Activated CD8-positive, alpha-beta T cell treated with anti-CD3 and anti-CD28 coated beads, Interleukin-2, amount 10 ng/mL, durations not matched to agents 7 days and 5 days (primary cell): ENCODE measurements at places on chromosomes 12 and 14.

- DNase-seq: no peak
- H3K27ac ChIP-seq: no peak overlapping the region
- H3K4me1 ChIP-seq: peaks cover 5% of the 10 kb centered on the region
Observed at GRCh38 chr12:55852740-55853139, 10.0 kb upstream of the MMP19 start.

GRCh38 chr14:66514213-66514612, 6.3 kb downstream of the GPHN start:
- no peak for DNase-seq
- H3K27me3 ChIP-seq: peaks cover 20% of the 10 kb centered on the region
- H3K4me3 ChIP-seq: no peak overlapping the region

DNA sequence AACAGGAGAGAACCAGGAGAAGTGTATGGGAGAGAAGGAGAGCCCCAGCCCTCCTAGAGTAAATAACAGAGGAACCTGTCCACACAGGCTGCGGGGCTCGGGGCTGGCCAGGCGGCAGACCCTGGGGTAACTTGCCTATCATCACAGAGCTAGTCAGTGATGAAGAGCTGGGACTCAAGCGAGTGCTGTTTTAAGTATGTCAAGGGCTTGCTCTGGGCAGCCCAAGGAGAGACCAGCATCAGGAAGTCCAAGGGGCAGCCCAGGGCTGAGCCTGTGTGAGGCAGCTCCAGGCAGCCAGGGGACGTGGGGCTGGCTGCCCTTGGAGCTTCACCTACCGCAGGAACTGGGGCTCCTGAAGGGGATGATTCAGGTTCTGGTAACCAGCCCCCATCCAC, 10.0 kb downstream of the VWF start:
- H3K4me3 ChIP-seq: no peak overlapping the region
- H3K27ac ChIP-seq: no peak overlapping the region
- no peaks in the 10 kb centered on the region for H3K36me3 ChIP-seq

DNA sequence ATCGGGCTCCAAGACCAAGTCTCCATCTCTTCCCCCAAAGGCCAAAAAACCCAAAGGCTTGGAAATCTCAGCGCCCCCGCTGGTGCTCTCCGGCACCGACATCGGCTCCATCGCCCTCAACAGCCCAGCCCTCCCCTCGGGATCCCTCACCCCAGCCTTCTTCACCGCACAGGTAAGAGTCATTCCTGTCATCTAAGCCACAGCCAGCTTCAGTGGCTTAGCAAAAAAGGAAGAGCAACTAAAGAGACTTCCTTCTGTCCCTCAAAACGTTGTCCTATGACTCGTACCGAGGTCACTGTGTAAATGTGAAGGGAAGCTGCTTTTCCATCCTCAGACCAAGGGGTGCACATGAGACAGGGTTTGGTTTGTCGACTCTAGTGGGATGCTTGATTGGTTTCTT, 53.4 kb downstream of the ELK3 start:
- H3K27me3 ChIP-seq: no peaks in the 10 kb centered on the region
- H3K36me3 ChIP-seq: peaks cover 53% of the 10 kb centered on the region
- H3K27ac ChIP-seq: no peak overlapping the region

DNA sequence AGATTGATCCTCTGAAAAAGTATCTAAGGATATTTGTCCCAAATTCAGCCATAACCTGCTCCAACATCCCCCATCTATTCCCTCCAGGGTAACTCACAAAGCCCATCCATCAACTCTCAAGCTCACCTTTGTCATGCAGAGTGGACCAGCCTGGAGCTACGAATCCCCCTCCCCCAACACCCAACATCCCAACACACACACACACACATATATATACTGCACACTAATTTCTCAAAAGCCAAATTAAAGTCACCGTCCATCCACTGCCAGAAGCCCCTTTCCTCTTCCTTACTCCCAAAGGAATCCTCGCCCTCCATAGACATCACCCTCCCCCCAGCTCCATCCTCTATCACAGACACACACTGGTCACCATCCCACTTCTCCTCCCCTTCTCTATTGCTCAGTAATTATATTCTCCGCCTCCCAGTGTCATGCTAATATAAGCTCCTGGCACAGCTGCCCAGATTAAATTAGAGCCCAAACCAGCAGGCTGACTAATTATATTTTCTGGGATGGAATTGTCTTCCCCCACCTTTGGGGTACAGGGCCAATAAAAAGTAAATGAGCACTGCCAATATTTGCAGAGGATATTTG, 13.5 kb upstream of the TESPA1 start:
- H3K4me3 ChIP-seq: no peak overlapping the region
- peaks cover 5% of the 10 kb centered on the region for H3K4me1 ChIP-seq
- no peak for DNase-seq
- no peaks in the 10 kb centered on the region for H3K27me3 ChIP-seq

DNA sequence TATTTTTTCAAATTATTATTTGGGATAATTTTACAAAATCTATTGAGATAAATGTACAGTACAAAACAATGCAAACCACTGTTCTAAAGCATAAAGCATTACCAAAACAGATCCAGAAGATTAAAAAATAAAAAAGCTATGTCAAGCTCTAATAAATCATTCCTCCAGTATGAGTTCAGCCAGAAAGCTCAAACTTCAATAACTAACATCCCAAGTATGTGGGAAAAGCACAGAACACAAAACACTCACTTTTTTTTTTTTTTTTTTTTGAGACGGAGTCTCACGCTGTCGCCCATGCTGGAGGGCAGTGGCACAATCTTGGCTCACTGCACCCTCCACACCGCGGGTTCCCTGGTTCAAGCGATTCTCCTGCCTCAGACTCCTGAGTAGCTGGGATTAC, 11.3 kb downstream of the SAV1 start:
- H3K27ac ChIP-seq: no peak overlapping the region
- no peaks in the 10 kb centered on the region for H3K27me3 ChIP-seq
- no peak for DNase-seq

- no peaks in the 10 kb centered on the region for H3K27me3 ChIP-seq
- DNase-seq: no peak
- peaks cover 4% of the 10 kb centered on the region for H3K4me1 ChIP-seq
- H3K36me3 ChIP-seq: peaks cover 45% of the 10 kb centered on the region
- H3K4me3 ChIP-seq: no peak overlapping the region
Observed at GRCh38 chr12:116719731-116720528, 17.9 kb downstream of the SPRING1 start.

GRCh38 chr12:9163392-9163791, 44.8 kb downstream of the PZP start:
- no peak for DNase-seq
- H3K36me3 ChIP-seq: no peaks in the 10 kb centered on the region
- no peak overlapping the region for H3K27ac ChIP-seq

DNA sequence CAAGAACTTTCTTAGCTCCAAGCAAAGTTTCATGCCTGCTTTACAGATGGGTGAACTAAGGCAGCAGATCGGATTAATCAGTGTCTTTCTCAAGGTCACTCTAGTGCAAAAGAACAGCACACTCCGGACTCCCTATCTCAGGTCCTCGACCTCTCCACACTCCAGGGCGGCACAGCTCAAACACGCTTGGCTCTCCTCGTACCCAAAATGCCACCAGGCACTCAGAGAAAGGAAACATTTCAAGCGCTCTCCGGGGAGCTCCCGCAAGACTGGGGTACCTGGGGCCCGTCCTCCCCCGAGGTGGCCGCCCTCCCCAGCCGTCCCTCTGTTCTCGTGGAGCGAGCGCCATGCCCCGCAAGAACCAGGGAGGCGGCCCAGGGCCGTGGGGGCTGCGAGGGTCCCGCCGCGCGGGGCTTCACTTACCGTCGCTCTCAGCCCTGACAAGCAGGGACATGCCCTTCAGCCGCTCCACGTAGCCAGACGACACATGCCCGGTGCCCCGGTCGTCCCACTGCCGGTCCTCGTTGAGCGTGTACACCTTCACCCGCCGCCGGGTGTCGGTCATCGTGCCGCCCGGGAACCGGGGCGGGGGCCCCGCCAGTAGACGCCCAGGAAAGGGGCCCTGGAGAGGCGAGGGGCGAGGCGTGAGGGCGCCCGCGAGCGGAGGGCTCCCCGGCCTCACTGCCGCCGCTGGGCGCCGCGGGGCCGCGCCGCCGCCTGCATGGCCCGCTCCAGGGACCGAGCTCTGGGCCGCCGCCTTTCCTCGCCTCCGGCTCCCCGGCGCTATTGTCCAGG, 830 bp downstream of the PPP4R3A start:
- peak overlapping the region; percentile 100 for H3K27ac ChIP-seq
- H3K4me1 ChIP-seq: peaks cover 30% of the 10 kb centered on the region
- H3K4me3 ChIP-seq: peak overlapping the region; percentile 100
- DNase-seq: peak; percentile 46
- peaks cover 3% of the 10 kb centered on the region for H3K27me3 ChIP-seq

DNA sequence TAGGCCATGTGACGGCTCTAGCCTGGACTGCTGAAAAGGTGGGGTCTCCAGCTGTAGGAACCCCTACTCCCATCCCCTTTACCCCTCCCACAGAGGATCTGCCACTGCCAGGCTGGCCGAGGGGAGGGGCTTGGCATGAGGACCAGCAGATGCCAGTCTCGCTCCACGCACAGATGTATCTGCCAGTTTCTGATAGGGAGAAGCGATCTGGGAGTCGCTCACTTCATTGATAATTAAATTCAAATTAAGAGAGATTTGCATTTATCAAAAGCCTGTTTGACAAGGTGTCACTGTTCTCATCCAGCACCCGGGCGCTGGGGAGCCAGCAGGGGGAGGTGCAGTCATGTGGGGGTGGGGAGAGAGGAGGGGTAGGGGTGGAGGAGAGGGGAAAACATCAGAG, 217.6 kb upstream of the MYL2 start:
- DNase-seq: no peak
- no peak overlapping the region for H3K4me3 ChIP-seq
- no peaks in the 10 kb centered on the region for H3K4me1 ChIP-seq
- no peak overlapping the region for H3K27ac ChIP-seq
- peaks cover 5% of the 10 kb centered on the region for H3K27me3 ChIP-seq

- H3K27ac ChIP-seq: no peak overlapping the region
- DNase-seq: no peak
- H3K4me3 ChIP-seq: no peak overlapping the region
- H3K4me1 ChIP-seq: no peaks in the 10 kb centered on the region
- H3K27me3 ChIP-seq: peaks cover 30% of the 10 kb centered on the region
- no peaks in the 10 kb centered on the region for H3K36me3 ChIP-seq
Observed at GRCh38 chr14:54503486-54503885, 6.2 kb upstream of the CGRRF1 start.

DNA sequence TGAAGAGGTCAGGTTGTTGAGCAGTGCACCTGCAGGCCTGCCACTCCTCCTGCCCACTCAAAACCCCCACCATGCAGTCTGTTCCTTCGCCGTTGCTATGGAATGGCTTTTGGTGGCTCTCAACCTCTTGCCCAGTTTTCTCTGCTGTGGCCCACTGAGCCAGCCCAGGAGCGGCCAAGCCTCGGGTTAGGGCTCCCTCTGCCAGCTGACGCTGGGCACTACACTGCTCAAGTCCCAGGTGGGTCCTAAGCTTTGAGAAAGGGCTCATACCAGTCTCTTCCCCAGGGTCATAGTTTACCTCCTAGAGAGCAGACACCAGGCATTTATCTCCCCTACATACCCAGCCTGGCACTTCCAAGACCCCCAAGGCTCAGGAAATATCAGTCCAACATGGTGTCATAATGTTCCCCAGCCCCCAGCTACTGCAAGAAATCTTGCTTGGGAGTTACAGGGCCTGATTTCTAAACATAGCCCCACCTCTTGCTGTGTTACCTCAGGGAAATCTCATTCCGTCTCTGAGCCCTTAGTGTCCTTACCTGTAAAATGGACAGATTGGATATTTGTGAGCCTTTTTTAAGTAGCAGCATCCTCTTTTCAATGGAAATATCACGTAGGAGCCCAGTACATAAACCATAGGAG, 59.4 kb downstream of the TSPAN11 start:
- no peak overlapping the region for H3K4me3 ChIP-seq
- H3K4me1 ChIP-seq: peaks cover 5% of the 10 kb centered on the region
- H3K27ac ChIP-seq: no peak overlapping the region
- H3K36me3 ChIP-seq: no peaks in the 10 kb centered on the region

GRCh38 chr12:47023953-47024352, 55.5 kb upstream of the PCED1B start:
- H3K4me1 ChIP-seq: no peaks in the 10 kb centered on the region
- peaks cover 28% of the 10 kb centered on the region for H3K27me3 ChIP-seq
- H3K36me3 ChIP-seq: no peaks in the 10 kb centered on the region
- no peak for DNase-seq

- no peak for DNase-seq
- no peaks in the 10 kb centered on the region for H3K36me3 ChIP-seq
- H3K4me3 ChIP-seq: no peak overlapping the region
- peaks cover 2% of the 10 kb centered on the region for H3K27me3 ChIP-seq
Observed at GRCh38 chr14:81314443-81315175, 85.5 kb downstream of the STON2 start.

- H3K36me3 ChIP-seq: no peaks in the 10 kb centered on the region
- H3K27ac ChIP-seq: no peak overlapping the region
- H3K4me1 ChIP-seq: no peaks in the 10 kb centered on the region
Observed at GRCh38 chr14:57870686-57871457, 5.0 kb upstream of the SLC35F4 start.

GRCh38 chr14:56002342-56002741, 115.9 kb upstream of the PELI2 start:
- no peak for DNase-seq
- no peak overlapping the region for H3K27ac ChIP-seq
- H3K27me3 ChIP-seq: peaks cover 53% of the 10 kb centered on the region
- H3K4me3 ChIP-seq: no peak overlapping the region

DNA sequence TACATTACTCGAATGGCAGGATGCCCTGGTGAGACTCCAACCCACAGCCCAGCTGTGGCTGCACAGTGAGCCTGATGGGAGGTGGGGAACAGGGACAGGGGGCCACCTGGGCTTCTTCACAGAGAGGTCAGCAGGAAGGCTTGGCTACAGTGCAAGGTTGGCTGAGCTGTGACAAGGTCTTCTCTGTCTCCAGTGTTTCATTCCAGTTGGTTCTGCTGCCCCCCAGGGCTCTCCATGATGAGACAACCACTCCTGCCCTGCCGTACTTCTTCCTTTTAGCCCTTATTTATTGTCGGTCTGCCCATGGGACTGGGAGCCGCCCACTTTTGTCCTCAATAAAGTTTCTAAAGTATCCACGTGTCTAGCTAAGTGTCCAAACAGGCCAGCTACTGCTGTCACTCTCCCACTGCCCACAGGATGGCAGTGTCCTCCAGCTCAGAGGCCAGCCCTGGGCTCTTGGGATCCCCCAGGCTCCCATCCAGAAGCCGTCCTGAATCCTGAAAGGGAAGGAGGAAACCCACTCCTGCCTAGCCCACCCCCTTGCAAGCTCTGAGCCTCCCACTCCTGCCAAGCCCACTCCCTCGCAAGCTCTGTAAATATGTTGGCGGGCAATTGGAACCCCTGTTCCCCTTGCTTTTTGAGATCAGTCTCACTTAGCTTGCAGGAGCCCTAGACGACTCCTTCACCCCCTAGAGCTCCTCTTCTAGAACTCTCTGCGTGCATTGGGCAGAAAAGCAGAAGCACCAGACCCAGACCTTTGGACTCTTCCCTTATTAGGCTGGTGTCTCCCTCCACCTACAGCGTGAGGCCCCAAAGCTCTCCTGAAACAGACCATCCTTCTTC, 5.4 kb downstream of the C1QL4 start:
- no peak overlapping the region for H3K27ac ChIP-seq
- DNase-seq: no peak
- H3K36me3 ChIP-seq: peaks cover 50% of the 10 kb centered on the region
- H3K27me3 ChIP-seq: peaks cover 27% of the 10 kb centered on the region
- H3K4me3 ChIP-seq: no peak overlapping the region
